Hepatocyte (in vitro differentiated cells): ENCODE measurements at places on chromosomes 6 and 20.

- no peak for DNase-seq
These were observed 1.1 kb upstream of the RAET1E start for GRCh38 chr6:149898966-149899365.

DNA sequence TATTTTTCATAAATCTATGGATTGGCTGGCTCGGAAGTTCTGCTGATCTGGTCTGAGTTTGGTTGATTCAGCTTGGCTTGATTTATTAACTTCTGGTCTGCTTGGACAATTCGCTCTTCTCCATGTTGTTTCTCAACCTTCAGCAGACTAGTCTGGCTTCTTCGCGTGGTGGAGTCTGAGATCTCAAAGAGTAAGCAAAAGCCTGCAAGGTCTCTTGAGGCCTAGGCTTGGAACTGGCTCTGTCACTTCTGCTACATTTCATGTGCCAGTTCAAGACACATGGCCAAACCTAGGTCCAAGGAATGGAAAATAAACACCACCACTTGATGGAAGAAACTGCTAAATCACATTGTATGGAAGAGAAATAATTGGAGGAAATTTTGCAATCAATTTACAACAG, 115.1 kb upstream of the JAG1 start:
- no peak for DNase-seq

GRCh38 chr6:18343741-18344140, 43.4 kb upstream of the RNF144B start:
- no peak for DNase-seq

- no peak for DNase-seq
These were observed 77.2 kb downstream of the LINC00237 start for GRCh38 chr20:21028921-21029320.

- peak; percentile 43 for DNase-seq
These were observed 5.5 kb upstream of the NTSR1 start for GRCh38 chr20:62702895-62703852.

- DNase-seq = no peak
These were observed 210.6 kb downstream of the DLL1 start for GRCh38 chr6:170080169-170080827.

DNA sequence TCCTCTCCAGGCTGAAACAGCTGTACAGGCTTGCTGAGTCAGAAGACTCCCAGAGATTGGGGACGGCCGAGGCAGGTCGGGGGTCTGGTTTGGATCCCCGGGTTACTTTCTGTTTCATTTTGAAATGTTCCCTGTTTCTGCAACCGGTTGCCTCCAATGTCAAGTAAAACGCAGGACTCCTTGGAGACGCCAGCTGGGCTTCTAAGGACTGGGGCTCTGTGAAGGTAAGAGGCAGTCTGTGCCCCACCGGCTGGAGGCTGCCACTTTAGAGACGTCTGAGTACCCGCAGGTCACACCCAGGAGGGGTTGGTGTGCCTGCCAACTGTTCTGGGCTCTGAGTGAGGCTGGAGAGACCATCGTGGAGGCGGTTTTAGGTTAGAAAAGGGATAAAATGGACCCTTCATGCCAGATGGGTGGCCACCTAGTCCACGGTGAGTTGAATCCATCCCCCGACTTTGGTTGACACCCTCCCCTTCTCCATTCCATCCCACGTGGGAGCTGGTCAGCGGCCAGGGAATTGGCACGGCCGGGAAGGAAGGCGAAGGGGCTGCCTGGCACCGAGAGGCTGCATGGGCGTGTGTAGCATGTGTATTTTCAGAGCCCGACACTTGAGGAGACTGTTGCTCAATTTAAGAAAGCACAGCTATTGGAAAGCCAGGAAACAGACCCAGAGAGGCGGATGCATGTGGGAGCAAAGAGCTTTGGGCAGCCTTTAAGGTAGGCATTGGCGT, 240.9 kb downstream of the PHACTR1 start:
- peak; percentile 69 for DNase-seq

- DNase-seq = no peak
These were observed 85.4 kb downstream of the C6orf52 start for GRCh38 chr6:10609038-10609437.

- DNase-seq = no peak
These were observed 30.0 kb upstream of the CARMIL1 start for GRCh38 chr6:25249133-25249532.
